Stimulated activated memory B cell treated with anti-CD40 and anti-IgM and Interleukin-4, amounts not matched to agents 10 μg/mL and 1 μg/mL and 100 μg/mL, for 72 hours (primary cell): ENCODE measurements at places on chromosomes 11 and 22.
A peak's percentile ranks its signal among the peaks of the same experiment; 100 is the strongest.

- no peak for ATAC-seq
Measured at GRCh38 chr11:92500453-92500852, 275.8 kb downstream of the FAT3 start.

GRCh38 chr11:6249770-6250555, 9.7 kb upstream of the CCKBR start:
- no peak for ATAC-seq

GRCh38 chr11:125176866-125177265, 12.3 kb downstream of the PKNOX2 start:
- peak; percentile 48 for ATAC-seq

DNA sequence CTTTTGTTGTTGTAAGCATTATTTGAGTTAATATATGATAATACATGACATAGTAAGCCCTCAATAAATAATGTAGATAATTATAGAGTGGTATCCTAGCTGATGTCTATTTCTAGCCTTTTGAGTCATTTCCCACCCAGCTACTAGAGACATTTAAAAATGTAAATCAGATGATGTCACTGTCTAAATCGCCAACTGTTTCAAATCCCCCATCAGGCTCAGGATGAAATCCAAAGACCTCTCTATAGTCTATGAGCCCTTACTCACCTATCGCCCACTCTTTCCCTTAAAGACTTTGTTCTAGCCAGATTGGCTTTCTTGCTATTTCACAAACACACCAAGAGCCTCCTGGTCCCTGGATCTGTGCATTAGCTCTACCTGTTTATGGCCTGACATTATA, 135.4 kb upstream of the PLET1 start:
- no peak for ATAC-seq

DNA sequence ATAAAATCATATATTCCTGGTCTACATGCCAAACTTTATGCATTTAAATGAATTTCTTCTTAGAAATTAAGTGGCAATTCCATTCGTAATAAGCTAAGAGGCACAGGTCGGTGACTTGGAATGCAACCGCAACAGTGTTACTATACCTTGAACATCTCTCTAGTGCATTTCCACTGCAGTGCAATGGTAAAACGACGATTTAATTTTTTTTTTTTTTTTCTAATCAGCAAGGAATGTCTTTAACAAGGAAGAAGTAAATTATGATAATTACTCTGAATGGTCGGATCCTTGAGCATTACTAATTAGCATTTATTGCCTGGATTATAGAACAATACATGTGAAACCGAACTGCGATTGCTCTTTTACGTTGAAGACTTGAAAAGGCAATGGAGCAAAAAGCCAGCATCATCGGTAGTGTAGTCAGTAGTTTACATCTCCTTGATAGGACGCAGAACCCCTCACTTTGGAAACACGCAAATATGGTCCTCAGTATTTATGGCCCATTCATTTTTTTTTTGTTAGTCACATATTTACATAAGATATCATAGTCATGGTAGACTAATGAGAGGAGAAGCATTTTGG, 20.2 kb downstream of the BLID start:
- ATAC-seq: no peak

DNA sequence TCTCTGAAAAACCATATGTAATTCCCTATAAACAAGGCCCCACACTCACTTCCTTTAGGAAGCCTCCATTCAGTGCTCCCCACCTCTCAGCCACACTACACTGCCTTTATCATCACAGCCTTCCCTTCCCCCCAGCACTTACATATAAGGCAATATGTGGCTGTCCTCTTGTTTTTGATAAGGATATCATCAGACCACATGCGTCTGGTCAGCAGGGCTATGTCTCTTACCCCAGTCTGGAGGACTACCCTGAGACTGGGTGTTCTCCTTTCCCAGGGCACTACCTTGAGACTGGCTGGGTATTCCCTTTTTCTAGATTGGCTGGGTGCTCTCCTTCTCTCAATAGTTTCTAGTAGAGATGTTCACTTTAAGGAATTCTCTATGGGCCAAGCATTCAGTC, 7.8 kb downstream of the KCNE3 start:
- ATAC-seq: no peak

DNA sequence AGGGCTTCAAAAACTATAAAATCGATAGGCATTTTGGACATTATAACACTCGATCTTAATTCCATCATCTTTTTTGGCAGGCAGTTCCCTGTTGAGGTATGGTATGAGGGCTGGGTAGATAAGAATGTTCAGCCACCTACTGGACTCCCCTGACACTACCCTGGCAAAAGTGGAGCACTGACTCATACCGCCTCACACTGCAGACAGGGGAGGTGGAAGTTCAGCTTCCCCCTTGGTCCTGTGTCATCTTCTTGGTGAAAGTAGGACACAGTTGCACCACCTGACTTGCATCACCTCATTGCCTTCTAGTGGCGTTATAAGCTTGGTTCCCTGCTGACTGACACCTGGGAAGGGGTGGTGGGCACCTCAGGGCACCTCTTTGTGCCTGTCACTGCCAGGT, 30.4 kb downstream of the PAAF1 start:
- no peak for ATAC-seq

DNA sequence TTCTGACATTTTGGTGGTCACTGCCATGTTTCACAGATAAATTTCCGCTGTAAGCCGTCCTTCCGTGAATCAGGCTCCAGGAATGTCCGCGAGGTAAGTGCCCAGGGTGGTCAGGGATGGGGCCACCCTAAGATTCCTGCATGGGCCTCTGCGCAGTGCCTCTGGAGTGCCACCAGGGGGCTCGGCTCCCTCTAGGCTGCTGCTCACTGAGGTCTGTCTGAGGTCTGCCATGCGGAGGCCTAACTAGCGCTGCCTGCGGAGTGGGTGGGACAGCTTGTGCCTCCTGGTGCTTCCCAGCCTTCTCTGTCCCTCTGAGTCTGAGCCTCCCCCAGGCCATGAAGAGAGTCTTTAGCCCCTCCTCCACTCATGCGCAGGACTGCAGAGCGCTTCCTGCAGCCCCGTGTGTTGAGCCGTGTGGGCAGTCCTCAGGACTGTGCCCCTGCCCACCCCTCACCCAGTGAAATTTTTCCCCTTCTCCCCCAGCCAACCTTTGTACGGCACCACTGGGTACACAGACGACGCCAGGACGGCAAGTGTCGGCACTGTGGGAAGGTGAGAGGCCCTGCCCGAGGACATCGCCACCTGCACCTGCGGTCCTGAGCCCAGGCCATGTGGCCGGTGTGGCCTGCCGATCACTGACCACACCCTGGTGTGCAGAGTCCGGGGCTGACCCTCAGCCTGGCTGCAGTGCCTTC, 11.9 kb upstream of the MDK start:
- ATAC-seq: peak; percentile 61

GRCh38 chr11:112961146-112961668, at the start of gene NCAM1:
Gene NCAM1, plus strand, starts transcription at chr11:112961420.
- ATAC-seq: peak; percentile 17

DNA sequence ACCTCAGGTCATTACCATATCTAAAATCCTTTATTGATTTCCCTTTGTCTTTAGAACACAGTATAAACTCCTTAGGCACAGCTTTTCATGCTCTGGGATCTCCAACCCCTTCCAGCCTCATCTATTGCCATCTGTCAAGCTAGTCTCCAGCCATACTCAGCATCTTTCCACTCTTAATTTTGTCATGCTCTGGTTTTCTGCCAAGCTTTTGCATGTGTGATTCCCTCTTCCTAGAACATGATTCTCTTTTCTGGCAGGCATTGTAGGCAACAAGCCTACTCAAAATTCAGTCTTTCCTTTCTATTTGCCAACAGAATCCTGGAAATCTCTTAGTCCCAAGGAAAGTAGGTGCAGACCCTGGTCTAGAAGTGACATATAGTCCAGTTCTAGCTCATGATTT, 35.5 kb upstream of the SLC6A5 start:
- no peak for ATAC-seq

GRCh38 chr11:126134461-126135155, 71.9 kb upstream of the CDON start:
- no peak for ATAC-seq

GRCh38 chr11:33949252-33949913, 57.5 kb upstream of the LMO2 start:
- ATAC-seq: no peak

GRCh38 chr22:33572086-33572485, 348.2 kb downstream of the LARGE1 start:
- ATAC-seq: no peak

- no peak for ATAC-seq
Measured at GRCh38 chr11:93861808-93862207, 11.4 kb upstream of the VSTM5 start.

DNA sequence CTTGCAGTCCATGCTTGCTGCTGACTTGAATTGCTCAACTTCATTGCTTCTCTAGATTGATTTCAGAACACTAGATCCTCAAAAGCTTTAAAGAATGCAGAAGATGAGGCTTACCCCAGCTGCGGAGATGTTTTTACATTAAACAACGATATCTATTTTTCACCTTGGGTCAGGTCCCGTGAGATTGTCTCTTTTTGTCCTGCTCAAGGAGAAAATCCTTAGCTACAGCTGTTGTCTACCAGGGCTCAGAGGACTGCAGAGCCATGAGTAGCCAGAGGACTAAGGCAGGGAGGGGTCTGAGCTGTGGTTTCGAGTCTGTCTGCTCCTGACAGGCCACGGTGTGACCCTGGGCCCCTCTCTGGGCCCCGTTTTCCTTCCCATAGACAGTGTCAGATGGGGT, 51.4 kb downstream of the PKNOX2 start:
- ATAC-seq: no peak

DNA sequence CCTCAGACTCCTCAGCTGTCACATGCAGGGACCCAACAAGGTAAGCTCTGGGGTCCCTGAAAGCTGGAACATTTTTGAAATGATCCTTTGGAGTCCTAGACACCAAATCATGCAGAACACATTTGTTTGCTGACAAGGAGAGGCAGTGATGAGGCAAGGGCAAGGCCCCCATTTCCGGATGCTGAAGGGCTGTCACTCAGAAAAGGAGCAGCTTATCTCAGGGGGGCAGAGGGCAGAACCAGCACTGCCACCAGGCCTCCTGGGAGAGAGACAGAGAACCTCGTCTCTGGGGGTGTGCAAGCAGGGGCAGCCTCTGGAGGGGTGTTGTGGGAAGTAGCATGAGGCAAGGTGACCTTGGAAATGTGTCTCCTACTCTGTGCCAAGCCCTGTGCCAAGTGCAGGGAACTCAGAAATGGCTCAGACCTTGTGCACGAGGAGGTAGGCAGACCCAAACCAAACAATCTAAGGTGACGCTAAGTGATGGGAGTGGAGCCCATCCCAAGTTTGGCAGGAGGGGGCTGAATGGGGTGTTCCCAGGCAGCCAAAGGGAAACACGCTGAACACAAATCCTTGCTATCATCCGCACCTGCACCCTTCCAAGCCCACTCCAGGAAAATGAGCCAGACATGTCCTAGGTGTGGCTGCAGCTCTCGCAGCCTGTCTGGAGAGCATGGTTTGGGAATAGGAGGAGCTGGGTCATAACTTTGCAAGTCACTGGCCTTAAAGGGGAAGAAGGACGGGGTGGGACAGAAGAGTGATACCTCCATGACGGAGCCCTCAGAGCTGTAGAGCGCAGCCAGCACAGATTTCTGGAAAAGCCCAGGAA, 94.2 kb downstream of the PDE2A start:
- no peak for ATAC-seq

DNA sequence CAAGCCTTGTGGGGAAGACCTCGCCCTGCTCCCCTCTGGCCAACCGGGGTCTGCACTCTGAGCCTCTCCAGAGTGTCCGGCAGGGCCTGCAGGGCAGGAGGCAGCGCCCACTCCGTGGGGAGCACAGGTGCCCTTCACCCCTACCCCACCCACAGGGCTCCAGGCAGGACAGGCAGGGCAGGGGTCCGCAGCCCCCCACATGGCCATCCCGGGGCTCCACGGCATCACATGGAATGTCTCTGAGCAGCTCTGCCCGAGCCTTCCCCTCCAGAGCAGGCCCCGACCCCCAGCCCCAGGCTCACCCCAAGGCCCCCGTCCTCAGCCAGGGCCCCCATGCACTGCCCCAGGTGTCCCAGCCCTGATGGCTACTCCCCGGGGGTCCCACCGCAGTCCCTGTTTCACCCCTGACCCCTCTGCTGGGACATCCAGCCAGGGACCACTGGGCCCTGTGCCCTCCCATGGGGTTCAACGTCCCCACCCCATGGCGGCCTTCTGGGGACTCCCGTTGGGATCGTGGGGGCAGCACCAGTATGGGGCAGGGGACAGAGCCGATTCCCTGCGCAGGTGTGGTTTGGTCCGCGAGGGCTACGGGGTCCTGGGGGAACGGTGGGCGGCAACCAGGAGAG, 77.7 kb downstream of the BRD1 start:
- peak; percentile 18 for ATAC-seq

DNA sequence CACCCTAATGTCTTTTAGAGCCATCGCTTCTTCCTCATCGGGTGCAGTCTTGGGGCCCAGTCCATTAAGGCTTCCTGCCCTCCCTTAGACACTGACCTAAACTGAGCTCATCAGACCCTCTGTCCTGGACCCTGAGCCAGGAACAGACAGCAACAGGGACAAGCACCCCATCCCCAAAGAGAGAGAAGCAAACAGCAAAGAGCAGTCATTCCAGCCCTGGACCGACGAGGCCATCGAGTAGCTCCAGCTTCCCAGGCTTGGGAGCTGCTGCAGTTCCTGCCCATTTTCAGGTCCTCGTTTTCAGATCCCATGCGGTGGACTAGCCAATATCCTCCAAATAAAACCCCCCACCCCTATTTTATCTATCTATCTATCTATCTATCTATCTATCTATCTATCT, 25.8 kb upstream of the CACNG2 start:
- ATAC-seq: no peak

DNA sequence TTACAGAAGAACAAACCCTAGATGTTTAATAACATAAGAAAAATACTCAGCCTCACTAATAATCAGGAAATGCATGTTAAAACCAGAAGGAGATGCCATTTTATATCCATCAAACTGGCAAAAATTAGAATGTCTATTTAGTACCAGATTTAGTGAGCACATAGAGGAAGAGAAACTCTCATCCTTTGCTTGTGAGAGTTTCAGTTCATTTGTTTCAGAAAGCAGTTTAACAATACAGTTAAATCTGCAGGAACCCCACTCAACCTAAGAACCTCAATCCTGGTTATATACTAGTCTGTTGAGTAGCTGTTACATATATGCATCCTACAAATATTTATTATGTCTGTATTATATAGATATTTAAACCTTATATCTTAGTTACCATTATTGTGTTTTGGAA, 172.6 kb downstream of the WNT11 start:
- no peak for ATAC-seq

- ATAC-seq: no peak
Measured at GRCh38 chr11:94007426-94007825, 13.7 kb upstream of the HEPHL1 start.

DNA sequence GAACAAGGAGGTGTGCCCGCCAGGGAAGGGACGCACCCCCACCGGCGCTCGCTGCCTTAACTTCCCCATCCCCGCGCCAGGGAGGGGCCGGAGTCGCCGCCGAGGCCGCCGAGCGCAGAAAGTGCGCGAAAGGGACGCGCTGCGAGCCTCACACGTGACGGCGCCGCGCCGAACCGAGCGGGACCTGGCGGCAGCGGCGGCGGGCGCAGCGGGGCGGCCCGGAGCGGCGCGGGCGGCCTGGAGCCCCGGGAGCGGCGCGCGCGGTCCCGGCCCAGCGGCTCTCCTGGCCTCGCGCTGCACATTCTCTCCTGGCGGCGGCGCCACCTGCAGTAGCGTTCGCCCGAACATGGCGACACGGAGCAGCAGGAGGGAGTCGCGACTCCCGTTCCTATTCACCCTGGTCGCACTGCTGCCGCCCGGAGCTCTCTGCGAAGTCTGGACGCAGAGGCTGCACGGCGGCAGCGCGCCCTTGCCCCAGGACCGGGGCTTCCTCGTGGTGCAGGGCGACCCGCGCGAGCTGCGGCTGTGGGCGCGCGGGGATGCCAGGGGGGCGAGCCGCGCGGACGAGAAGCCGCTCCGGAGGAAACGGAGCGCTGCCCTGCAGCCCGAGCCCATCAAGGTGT, at the start of gene SORL1:
SORL1 (plus strand) TSS at position 329 of the 623 bp plus-strand sequence; CDS start at position 347, 18 bp downstream.
- ATAC-seq: peak; percentile 76

- ATAC-seq: peak; percentile 2
Measured at GRCh38 chr11:65417702-65418430, 4.7 kb upstream of the NEAT1 start.
